K562 (cell line): ENCODE measurements at places on chromosomes 2 and 18. TPM values are rescaled to one million over a fixed set of nuclear protein-coding genes. Genes with fewer than 3 reads are reported as not detected.

- no peaks in the 10 kb centered on the region; the same call in 2 of the 3 replicates for H3K4me1 ChIP-seq
- DNase-seq: no peak
- H3K4me3 ChIP-seq: no peak overlapping the region
- no peaks in the 10 kb centered on the region for H3K36me3 ChIP-seq
Observed at GRCh38 chr2:150127346-150127990, 360.0 kb downstream of the RND3 start.

DNA sequence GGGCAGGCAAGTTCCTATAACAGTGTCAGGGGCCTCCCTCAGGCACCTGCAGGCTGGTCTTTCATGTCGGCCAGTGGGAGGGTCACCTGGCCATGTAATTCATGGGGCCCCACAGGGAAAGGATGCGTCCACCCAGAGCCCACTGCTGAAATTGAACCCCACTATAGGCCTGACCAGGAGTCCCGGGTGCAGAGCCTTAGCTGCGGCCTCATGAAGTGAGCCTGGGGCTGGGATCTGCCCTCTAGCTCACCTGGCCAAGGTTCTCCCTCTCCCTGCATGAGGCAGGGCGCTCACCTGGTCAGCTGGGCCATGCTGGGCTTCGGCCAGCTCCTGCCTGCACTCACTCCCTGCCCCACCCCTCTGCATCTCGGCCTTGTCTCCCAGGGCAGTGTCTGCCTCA, 41.1 kb downstream of the C1QL2 start:
- no peaks in the 10 kb centered on the region for H3K4me1 ChIP-seq
- H3K27ac ChIP-seq: no peak overlapping the region
- H3K4me3 ChIP-seq: no peak overlapping the region
- H3K36me3 ChIP-seq: no peaks in the 10 kb centered on the region
- no peaks in the 10 kb centered on the region; the same call in 1 of the 3 replicates for H3K27me3 ChIP-seq

DNA sequence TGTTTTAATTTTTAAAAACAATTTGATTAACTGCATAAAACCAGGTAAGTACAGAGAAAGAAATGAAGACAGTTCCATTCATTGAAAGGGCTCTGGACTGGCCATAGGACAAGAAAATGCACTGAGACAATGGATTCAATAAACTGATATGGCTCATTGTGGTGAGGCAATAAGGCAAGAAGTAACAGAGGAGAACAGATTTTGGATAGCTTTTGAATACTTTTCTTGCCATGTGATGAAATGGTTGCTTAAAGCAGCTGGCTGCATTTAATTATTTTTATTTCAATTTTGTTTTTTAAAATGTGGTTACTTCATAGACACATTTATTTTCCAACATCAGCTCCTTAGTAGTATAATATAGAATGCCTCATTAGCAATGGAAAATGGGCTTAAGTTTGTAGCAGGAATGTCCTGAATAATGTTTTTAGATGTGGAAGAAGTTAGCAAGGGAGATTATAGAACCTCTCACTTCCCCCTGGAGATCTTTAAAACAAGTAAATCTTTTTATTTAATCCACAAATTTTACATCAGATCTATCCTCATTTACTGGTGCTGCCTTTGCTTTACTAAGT, 646.9 kb upstream of the ZEB2 start:
- H3K27me3 ChIP-seq: no peaks in the 10 kb centered on the region
- no peak overlapping the region for H3K4me3 ChIP-seq
- H3K27ac ChIP-seq: no peak overlapping the region
- no peak for DNase-seq
- no peaks in the 10 kb centered on the region for H3K36me3 ChIP-seq

DNA sequence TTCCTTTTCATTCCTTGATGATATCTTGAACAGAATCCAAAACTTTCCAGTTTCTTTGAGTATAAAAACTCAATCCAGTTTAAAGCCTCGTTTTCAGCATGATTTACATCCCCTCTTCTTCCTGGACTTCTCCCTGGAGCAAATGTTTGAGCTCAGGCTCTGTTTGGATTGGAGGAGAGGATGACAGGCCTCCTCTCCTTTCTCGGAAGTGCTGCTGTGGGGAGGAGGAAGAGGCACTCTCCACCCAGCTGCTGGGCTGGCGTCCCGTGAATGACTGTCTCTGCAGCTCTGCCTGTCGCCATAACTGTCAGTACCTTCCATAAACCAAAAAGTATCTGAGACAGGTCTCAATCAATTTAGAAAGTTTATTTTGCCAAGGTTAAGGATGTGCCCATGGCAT, 238.2 kb upstream of the AGAP1 start:
- H3K4me3 ChIP-seq: no peak overlapping the region
- no peaks in the 10 kb centered on the region; the same call in none of the 2 replicates for H3K27me3 ChIP-seq

ATP6V1B1 gene
- total RNA-seq: not detected in 2 replicates

FAHD2B gene
- 32.9 and 35.0 TPM in 2 replicates for total RNA-seq

ANKRD30B gene
- not detected in 2 replicates for total RNA-seq

UPP2 gene
- total RNA-seq: not detected in 2 replicates

FAM161A gene
- 0.72 and 0.80 TPM in 2 replicates for total RNA-seq
